Right ventricle myocardium superior (tissue), 1 donor: ENCODE measurements at places on chromosomes 7 and 10.

DNA sequence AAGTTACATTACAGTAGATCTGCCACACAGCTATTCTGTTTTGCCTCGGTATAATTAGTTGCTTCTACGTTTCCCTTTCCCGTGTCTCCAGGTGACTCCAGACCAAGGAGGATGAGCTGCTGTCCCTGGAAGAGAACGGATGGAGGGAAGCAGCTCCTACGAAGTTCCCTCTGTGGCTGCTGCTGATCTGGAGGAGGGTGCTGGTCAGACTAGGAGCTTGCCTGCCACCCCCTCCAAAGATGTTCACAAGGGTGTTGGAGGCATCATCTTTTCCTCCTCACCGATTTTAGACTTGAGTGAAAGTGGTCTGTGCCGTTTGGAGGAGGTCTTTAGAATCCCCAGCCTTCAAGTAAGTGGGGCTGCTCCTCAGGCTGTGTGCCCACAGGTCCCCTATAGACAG, 1.4 kb downstream of the LRRC27 start:
- DNase-seq: no peak

DNA sequence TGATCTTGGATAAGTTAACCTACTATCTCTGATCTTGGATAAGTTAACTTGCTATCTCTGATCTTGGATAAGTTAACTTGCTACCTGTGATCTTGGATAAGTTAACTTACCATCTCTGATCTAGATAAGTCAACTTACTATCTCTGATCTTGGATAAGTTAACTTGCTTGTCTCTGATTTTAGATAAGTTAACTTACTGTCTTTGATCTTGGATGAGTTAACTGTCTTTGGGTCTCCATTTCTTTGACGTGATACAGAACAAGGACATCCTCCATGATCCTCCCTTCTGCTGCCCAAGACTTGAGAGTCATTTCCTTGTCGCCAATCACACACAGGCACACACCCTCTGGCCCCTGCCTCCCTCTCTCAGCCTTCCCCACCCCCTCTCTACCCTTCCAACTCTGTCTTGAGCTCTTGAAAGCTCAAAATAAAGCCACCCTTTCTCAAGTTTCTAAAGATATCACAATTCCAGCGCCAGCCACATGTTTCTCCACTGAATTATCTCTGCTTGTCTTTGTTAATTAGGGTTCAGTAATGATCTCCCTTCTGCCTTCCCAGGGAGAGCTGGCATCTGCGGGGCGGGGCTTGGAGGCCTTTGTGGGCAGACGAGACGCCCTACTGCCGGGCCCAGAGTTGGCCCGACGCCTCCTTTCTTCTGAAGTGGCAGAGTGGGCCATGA, 85.1 kb upstream of the GTF2I start:
- no peak for DNase-seq

DNA sequence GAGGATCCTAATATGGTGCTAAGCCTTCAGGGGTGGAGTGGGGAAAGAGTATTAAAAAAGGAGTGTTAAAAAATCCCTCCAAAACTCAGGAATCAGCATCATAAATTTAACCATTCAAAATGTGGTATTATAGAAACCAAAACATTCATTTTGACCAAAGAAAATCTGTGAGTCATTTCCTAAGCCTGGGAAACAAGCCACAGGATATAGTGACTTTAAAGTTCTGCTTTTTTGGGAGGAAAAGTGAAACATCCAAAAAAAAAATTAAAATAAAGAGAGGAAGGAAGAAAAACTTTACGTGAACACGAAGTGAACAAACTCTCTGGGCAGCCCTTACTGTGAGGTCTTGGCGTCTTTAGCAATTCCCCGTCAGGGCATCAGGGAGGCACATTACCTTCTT, 74.0 kb upstream of the GSDME start:
- no peak for DNase-seq

- no peak for DNase-seq
Observed at GRCh38 chr10:63265222-63265617, 132.1 kb downstream of the NRBF2 start.

DNA sequence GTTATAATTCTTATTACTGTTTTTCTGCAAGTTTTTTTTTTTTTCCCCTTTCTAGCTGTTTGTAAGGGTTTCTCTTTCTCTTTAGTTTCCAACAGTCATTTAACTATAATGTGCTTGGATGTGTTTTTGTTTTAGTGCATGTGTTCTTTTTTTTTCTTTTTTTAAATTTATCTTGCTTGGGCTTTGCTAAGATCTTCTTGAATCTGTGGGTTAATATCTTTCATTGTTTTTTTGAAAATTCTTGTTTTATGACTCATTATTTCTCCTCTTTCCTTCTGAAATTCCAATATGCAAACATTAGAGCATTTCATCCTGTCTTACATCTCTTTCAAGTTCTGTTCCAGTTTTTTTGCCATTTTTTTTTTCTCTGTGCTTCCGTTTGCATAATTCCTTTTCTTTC, 5.7 kb upstream of the HK1 start:
- no peak for DNase-seq
